ENCODE measurements at places on chromosomes 3 and 15.

GRCh38 chr3:5227812-5228211 is 40.3 kb downstream of the EDEM1 start:
- DNase-seq = peak; percentile 13

DNA sequence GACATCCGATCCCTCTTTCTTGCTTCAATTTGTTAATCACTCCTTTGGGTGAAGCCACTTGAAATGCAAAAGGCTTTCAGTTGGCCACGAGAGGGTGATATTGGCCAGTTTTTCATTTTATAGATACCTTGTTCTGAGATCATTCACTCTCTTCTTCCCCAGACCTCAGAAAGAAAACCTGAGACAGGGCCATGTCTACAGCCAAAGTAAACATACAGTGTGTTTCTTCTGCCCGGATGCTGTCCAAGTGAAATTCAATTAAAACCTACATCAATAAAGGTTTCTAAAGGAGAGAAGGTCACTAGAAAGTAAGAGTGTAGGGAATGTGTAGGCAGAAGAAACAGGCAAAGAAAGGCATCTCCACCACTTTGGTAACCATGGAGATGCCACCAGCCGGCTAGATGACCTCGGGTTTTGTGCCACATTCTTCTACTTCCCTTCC is 39.5 kb upstream of the FMN1 start:
- no peak for DNase-seq

GRCh38 chr3:6079561-6080179 is 781.2 kb upstream of the GRM7 start:
- no peak for DNase-seq

DNA sequence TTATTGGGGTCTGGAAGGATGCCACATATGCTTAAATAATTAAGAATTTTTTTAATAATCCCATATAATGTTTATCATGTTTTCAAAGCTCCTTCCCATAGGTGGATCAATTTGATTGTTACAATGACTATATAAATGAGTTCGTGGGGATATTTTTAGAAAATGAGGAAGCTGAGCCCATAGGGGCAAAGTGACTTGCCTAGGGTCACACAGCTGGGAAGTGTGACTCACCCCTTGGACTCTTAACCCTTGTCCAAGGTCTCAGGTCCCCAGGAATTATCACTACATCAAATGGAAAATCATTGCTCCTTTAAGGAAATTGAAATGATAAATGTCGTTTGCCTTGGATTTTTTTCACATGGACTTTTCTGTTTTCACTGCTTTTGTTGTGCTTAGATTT is 161.2 kb upstream of the RGMA start:
- no peak for DNase-seq

- no peak for DNase-seq
Measured at GRCh38 chr3:101200461-101200860, 119.9 kb downstream of the IMPG2 start.

DNA sequence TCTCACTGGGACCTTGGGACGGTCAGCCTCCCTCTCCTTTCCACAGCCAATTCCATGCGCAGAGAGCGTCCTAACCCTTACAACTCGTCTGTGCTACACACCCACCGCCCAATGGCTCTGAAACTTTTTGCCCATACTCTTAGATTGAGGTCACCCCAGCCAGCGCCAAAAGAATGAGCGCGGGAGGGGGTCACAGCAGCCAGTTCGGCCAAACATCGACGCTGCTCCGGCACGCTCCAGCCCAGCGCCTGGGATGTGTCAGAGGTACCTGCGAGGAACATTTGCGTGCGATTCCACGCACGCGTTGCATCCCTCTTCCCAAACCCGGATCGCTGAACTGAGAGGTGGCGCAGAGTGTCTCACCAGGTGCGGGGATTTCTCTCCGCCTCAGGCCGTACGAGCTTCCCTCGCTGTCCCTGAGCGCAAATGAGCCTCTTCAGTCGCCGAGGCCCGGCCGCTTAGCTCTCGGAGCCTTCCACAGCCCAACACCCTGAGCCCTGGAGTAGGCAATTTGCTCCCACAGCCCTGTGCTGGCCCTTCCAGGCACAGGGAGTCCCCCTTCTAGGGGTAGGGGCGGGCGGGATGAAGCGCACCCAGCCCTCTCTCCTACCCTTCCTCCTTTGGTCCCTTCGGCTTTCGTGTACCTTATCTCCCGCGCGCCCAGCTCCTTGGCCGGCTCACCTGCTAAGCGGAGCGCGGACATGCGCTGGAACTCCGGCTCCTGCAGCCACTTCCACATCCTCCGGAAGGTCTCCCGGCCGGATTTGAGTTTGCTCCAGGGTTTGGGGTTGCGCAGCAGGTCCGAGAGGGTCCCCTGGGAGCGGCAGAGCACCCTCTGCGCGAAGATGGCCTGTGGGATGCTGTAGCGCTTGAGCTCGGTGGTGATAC is 1.8 kb downstream of the ONECUT1 start:
- no peak for DNase-seq

DNA sequence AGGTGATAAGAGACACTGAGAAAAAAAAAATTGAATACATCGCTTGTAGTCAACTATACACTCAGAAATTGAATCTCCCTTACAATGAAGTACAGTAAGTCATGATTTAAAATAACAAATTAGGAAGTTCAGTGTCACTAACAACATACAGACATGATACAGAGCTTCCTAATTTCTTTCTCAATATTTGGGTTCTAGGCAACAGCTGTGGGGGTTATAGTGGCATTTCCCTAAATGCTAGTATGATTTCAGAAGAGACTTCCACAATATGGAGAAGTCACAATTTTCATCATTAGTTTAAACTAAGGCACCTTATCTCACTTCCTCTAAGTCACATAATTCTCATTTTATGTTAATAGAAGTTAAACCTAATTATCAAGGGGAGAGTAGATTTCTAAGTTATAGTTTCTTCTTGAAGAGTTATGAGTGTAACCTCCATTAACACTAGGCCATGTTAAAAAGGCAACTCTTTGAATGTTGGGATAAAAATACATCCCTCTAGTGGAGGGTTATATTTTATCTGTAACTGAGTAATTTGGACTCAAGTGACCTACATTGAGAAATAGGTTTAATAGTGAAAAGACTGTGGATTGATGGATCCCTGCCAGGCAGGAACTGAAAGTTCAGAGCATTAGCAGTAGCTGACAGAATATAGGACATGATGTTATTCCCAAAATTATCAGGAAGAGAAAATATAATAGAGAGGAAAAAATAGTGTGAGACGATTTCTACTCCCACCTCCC is 286.0 kb upstream of the SUCLG2 start:
- no peak for DNase-seq

All from right forelimb (tissue), 1 donor.